Stimulated activated CD8-positive, alpha-beta memory T cell treated with anti-CD3 and anti-CD28 coated beads, Interleukin-2, amount 100 ng/mL, for 1 hour (primary cell): ENCODE measurements at places on chromosomes 16 and 17.

DNA sequence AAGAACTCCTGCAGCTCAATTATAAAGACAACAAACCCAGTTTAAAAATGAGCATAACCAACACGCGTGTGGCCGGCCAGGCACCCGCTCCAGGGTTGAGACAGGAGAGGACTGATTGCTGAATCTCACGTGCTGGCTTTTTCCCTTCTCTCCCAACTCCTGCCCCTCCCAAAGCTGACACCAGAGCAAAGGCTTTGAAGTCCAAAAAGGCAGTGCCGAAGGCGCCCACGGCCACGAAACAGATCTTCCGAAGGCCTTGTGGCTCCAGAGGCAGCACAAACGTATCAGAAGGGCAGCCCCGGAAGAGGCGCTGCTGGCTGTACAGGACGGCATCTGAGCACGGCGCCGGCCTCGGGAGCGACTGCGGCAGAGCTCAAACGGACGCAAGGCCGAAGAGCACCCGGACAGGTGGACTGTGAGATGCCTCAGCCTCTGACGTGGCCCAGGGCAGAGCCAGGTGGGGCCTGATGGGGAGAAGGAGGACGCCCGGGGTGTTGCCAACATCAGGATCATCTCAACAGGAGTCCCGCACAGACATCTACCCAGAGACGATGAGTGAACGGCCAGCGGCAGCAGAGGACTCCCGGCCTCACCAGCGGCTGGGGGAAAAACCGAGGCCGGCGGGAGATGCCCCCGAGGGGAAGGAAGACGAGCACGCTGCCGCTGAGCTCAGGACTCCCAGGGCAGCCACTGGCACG, 10.5 kb downstream of the CLCN7 start:
- DNase-seq = no peak

DNA sequence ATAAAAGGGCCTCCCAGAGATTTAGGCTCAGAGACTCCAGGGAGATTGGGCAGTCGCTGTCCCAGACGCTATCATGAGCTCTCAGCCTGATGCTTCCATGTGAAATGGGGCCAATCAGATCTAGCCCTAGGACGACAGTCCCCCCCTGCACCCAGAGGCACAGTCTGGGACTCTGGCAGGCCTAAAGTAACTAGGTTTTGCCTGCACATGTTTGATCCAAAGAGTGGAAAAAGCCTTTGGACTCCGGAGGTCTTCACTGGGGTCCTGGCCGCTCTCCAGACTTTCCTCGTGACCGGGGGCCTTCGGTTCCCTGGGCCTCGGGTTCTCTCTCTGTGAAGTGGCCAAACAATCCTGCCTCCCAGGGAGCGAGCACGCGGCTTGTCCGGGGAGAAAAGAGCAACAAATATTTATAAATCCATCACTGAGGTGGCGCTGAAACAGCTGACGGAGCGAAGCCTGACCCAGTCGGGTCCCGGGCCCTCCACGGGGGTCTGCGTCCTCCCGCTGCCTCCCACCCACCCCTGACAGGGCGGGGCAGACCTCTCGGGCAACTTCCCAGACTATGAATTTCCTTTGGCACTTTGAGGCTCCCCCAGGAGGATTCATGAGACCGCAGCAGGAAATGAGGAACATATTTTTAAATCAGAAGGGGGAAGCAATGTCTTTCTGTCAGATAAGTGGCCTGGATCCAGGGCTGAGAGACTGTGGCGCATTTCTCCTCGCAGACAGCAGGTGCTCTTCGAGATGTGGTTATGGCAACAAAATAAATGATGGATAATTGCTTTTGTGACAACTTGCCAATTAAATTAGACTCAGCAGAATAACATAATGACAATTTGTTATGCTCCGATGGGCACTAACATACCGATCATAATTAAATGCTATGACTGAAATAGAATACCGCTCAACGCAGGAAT, 38.9 kb downstream of the MRPS23 start:
- no peak for DNase-seq

DNA sequence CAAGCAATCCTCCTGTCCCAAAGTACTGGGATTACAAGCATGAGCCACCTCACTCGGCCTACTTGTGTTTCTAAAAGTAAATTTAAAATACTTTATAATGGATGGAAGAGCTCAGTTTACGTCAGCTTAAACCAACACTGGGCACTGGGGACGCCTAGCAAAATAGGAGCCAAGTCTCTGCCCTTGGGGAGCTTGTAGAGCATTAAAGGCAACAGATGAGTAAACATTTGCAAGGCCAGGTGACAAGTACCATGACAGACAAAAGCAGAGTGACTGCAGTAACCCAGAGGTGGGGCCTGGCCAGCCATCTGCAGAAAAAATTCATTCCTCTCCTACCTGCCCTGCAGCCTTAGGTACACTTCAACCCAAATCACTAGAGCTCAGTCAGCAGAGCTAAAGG, 12.1 kb upstream of the NLK start:
- no peak for DNase-seq

DNA sequence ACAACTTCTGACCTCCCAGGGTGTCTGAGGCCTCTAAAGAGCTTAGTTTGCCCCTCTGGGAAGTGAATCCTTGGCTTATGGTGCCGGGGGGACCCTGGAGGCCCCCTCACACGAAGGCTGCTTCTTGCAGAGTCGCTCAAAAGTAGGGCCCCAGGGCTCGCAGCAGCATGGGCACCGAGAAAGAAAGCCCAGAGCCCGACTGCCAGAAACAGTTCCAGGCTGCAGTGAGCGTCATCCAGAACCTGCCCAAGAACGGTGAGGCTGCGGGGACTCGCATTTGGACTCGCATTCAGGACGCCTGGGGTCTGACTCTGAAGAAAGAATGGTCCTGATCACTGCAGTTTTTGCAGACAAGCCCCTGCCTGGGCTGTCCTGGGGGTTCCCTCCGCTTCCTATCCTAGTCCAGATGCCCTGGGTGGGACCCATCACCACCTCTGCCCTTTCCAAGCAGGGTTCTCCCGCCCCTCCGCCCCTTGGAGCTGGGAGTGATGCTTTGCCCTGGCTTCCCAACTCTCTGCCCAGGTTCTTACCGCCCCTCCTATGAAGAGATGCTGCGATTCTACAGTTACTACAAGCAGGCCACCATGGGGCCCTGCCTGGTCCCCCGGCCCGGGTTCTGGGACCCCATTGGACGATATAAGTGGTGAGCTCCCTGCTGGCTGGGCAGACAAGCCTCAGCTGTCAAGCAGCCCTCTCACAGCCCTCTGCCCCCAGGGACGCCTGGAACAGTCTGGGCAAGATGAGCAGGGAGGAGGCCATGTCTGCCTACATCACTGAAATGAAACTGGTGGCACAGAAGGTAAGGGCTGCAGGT, 698 bp downstream of the ACBD4 start:
- no peak for DNase-seq

DNA sequence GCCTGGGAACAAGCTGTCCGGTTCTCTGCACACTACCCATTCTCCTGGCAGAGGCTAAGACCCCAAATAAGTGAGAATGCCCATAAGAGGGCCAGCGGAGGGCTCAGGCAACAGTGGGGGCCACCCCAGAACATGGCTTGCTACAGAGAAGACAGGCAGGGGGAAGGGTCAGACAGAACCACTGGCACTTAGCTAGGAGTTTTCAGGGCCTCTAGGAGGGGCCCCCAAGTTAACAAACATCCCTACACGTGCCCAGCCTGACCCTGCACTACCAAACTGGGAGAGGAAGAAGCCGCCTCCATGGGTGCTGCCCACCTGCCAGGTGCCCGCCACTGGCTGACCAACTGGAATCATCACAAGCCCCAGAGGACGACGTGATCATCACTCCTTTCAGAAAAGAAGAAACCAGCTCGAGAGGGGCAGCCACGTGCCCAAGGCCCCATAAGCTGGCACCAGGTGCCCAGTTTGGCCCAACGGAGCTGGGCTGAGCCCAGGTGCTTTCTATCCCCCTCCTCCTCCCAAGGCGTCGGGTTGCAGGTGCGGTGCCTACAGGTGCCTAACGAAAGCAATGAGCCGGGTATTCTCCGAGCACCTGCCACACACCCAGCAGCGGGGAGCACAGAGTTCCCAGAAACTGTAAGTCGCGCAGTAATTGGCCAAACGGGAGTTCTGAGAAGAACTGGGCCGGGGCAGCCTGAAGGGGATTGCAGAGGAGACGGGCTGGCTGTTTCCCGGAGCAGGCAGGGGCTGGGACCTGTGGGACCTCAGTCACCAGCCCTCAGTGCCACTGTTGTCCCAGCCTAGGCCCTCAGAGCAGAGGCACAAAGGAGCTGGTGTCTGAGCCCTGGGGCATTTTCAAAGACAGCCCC, 13.2 kb downstream of the RPH3AL start:
- no peak for DNase-seq

DNA sequence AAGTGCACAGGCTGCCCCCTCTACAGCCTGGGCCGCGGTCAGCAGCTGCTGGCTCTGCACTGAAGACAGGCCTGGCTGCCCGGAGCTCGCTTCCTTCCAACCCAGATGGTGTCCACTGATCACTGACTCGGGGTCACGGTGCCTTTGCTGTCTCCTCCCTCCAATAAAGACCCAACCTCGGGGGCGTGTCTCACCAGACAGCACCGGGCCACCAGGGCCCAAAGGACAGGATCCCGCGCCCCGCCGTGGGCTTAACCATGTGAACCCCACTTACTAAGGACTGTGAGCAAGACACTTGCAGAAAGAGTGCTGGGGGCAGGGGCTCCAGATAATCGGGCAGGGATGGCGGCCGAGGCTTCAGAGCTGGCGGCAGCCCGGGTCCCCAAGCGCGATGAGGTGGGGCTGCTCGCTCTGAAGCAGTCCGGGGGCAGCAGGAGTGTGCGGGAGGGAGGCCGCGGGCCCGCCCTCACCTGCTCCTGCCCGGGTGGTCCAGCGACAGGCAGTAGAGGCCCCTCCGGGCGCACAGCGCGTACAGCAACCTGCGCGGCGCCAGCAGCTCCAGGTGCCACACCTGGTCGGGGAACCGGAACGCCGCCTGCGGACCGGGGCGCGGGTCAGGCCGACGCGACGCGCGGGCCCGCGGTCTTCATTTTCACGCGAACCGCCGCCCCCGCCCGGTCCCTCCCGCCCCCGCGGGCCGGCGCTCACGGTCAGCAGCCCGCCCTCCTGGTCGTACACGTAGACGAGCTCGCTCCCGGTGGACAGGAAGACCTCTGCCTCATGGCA, 502 bp downstream of the FAAP100 start:
- peak; percentile 9 for DNase-seq

DNA sequence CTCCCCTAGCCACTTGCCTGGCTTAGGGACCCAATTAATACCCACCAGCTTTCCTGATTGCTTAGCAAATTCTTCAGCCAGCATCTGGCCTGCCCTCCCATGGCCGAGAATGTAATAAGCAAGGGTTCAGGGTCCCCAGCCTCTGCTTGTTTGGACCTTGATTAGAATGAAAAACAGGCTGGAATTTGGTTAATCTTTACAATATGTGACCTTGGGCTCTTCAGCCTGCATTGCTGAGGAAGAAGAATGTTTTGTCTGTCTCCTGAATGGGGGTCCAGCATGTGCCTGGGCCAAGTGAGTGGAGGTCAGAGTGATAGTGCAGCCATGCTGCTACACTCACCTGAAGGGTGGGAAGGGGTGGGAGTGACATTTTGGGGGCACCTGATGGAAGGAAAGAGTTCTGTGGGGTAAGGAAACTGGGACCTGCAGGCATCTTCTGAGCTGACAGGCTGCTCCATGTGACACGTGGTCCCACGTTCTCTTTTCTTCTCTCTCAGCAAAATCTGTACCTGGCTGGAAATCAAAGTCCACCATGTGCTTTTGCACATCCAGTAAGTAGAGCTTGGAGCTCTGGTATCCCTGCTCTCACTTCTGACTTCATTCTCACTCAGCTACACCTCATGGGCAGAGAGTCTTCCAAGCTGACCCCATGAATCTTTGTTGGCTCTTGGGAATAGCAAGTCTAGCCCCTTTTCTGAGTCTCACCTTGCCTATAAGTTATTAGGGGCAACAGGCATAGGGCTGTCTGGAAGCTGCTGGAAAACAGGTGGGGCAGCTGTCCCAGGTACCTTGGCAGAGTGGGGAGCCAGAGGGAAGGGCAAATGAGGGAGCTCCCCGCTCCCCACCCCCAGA, 5.3 kb downstream of the TMEM106A start:
- no peak for DNase-seq

- DNase-seq = no peak
These were observed 149.3 kb downstream of the IRF8 start for GRCh38 chr16:86048221-86048620.

DNA sequence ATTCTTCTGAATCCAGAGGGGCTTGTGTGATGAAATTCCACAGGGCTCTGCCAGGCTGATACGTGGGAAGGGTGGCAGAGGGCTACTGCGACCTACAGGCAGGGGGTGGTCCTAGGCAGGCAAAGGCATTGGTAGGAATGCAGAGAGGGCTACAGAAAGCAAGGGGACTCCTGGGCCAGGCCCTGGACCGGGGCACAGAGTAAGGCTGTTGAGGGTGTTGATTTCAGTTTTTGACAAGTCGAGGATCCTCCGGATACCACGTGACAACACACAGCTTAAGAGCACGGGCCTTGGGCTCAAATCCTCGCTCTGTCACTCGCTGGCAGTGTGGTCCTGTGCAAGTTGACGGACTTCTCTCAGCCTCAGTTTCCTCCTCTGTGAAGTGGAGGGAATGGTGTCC, 19.1 kb upstream of the DOC2B start:
- DNase-seq = no peak

DNA sequence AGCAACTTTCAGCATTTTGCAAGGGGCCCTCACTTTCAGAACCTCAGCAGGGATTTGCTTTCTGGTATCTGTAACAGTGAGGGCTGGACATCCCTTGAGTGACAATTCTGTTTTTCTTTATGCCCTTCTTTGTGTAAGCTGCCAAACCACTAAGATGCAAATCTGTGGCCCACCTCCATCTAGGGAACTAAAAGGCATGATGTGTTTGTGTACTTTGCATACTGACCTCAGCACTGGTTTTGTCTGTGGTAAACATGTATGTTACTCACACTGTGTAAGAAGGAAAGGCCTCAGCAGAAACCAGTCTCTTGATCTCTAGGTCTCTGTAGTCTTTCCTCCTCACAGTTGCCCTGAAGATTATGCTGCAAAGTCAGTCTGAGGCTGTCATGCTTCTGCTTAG, 396.6 kb upstream of the DYNLRB2 start:
- no peak for DNase-seq

DNA sequence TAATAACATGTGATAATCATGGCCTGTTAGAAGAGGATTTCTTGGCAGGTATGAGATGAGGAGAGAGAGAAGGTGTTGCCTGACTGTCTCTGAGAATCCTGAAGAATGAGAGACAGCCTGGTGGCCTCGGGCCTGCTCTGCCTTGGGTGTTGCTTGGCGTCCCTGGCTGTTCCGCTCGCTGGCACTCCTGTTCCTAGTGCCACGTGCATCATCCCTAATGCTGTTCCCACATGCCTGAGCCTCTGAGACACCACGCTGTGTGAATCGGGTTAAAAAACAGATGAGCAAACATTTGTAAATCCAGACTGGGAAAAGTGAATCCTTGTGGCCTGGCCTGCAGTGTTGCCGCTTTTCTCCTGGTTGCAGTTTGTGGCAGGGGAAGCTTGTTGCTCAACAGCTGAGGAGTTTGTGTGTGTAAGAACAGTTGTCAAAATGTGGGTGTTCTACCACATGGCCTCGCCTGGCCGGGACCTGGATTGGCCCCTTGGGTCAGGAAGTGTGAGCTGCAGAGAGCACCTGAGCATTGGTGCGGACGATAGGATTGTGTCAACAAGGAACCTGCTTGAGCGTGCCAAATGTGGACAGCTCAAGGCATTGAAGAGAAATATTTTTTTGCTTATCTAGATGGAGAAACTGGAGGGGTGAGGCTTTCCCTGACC, 22.0 kb downstream of the UBN1 start:
- DNase-seq = no peak

- DNase-seq = peak; percentile 21
These were observed 7.5 kb downstream of the BTBD17 start for GRCh38 chr17:74354123-74354522.

- no peak for DNase-seq
These were observed 3.5 kb upstream of the ADGRG1 start for GRCh38 chr16:57624806-57625500.

GRCh38 chr16:87720446-87720845, 45.3 kb downstream of the KLHDC4 start:
- DNase-seq = no peak

- DNase-seq = no peak
These were observed 65.3 kb upstream of the NOL11 start for GRCh38 chr17:67652433-67652832.
